Upper lobe of left lung (tissue), 6 donors: ENCODE measurements at places on chromosomes 6 and 20. TPM values are rescaled to one million over a fixed set of nuclear protein-coding genes. Genes with fewer than 3 reads are reported as not detected.

GRCh38 chr6:157518397-157519250 lies 137.6 kb downstream of the ZDHHC14 start:
- H3K4me3 ChIP-seq, result no peak overlapping the region
- H3K36me3 ChIP-seq, result no peaks in the 10 kb centered on the region

- H3K36me3 ChIP-seq, result no peaks in the 10 kb centered on the region
- H3K4me3 ChIP-seq, result peak overlapping the region; percentile 35
- no peaks in the 10 kb centered on the region for H3K27me3 ChIP-seq
- no peak overlapping the region for H3K27ac ChIP-seq
- peak; percentile 75 for DNase-seq
These were observed 514 bp upstream of the TSHZ2 start for GRCh38 chr20:52971498-52972189.

DNA sequence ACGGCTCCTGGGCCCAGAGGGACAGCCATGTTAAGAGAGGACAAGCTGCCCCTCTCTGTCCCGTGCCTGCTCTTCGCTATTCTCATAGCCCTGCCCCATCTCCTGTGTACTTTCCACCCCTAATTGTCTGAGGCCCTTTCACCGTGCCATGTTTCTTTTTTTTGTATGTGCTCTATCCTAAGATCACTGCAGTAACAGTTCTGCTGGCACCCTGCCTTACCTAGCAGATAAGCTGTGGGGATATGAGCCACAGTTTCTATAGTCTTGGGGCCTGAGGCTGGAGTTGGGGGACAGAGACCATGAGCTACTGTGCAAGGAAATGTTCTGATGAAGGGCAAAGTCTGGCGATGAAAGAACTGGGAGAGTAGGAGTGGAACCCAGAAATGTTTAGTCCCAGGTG lies 269.5 kb upstream of the CITED2 start:
- H3K4me3 ChIP-seq, result no peak overlapping the region
- H3K27ac ChIP-seq, result no peak overlapping the region
- no peaks in the 10 kb centered on the region for H3K4me1 ChIP-seq
- DNase-seq, result no peak
- no peaks in the 10 kb centered on the region for H3K36me3 ChIP-seq

GRCh38 chr6:69816569-69816968 lies 19.8 kb upstream of the LMBRD1 start:
- H3K36me3 ChIP-seq, result no peaks in the 10 kb centered on the region
- no peaks in the 10 kb centered on the region for H3K27me3 ChIP-seq
- no peaks in the 10 kb centered on the region for H3K4me1 ChIP-seq
- no peak overlapping the region for H3K4me3 ChIP-seq

GRCh38 chr6:82372656-82373055 lies 9.0 kb downstream of the TPBG start:
- DNase-seq, result no peak
- H3K27ac ChIP-seq, result no peak overlapping the region
- no peaks in the 10 kb centered on the region for H3K36me3 ChIP-seq
- H3K27me3 ChIP-seq, result no peaks in the 10 kb centered on the region
- H3K4me1 ChIP-seq, result no peaks in the 10 kb centered on the region
- no peak overlapping the region for H3K4me3 ChIP-seq

- no peaks in the 10 kb centered on the region for H3K36me3 ChIP-seq
- H3K27me3 ChIP-seq, result no peaks in the 10 kb centered on the region
- H3K27ac ChIP-seq, result no peak overlapping the region
- H3K4me1 ChIP-seq, result no peaks in the 10 kb centered on the region
- no peak overlapping the region for H3K4me3 ChIP-seq
These were observed 27.6 kb downstream of the TREML4 start for GRCh38 chr6:41255638-41256246.

GRCh38 chr6:42571611-42572342 lies 7.9 kb downstream of the UBR2 start:
- DNase-seq, result no peak
- no peaks in the 10 kb centered on the region for H3K27me3 ChIP-seq
- H3K36me3 ChIP-seq, result peaks cover 31% of the 10 kb centered on the region
- peak overlapping the region; percentile 34 for H3K27ac ChIP-seq
- peaks cover 28% of the 10 kb centered on the region for H3K4me1 ChIP-seq

Gene BTNL2
- not detected for total RNA-seq

Gene RAMACL
- 3.7 TPM for total RNA-seq

- H3K27me3 ChIP-seq, result no peaks in the 10 kb centered on the region
- H3K4me1 ChIP-seq, result no peaks in the 10 kb centered on the region
- H3K4me3 ChIP-seq, result no peak overlapping the region
- H3K27ac ChIP-seq, result no peak overlapping the region
- DNase-seq, result no peak
These were observed 16.1 kb downstream of the ISM1 start for GRCh38 chr20:13236990-13237720.

Gene ZNF451
- total RNA-seq, result 43.7 TPM

Gene ENPP1
- 1.3 TPM for total RNA-seq

Gene SEMG1
- not detected for total RNA-seq

DNA sequence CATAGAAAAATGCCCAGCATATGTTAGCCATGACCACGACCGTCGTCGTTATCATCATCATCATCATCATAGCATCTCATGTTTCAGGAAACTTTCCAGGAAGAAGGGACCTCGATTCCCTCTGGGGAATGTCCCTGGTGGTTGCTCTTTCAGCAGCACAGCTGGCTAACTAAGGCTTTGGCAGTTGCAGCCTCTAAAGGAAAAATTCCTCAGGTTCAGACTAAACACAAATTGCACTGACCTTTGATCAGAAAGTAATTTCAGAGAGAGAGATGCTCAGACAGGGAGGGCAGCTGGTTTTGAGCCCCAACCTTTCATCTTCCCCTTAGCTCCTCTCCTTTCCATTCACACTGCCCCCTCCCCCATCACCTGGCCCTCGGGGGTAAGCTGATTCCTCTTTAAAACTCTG lies 5.6 kb upstream of the CFB start:
- H3K27me3 ChIP-seq, result no peaks in the 10 kb centered on the region
- H3K36me3 ChIP-seq, result no peaks in the 10 kb centered on the region
- H3K4me1 ChIP-seq, result peaks cover 4% of the 10 kb centered on the region
- H3K4me3 ChIP-seq, result no peak overlapping the region
- DNase-seq, result no peak
- H3K27ac ChIP-seq, result no peak overlapping the region

Gene EPPIN
- total RNA-seq, result not detected

DNA sequence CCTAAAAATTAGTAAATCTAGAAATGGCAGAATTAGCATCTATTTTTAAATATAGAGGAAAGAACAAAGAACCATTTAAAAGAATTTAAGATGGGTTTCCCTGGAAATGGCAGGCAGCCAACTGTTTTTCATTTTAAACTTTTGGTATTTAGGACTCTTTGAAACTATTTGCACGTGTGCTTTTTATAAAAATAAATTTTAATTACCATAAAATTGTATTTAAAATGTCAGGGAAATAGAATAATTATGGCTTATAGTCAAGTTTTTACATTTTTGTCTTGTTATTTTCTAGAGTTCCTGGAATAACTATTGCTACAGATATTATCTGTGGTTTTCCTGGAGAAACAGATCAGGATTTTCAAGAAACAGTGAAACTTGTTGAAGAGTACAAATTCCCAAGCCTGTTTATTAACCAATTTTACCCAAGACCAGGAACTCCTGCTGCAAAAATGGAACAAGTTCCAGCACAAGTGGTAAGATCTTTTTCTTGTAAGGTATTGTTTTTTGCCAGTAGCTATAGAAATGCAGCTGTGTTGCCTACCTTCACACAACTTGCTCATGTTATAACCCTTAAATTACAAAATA lies 528.7 kb upstream of the SOX4 start:
- no peak for DNase-seq
- no peaks in the 10 kb centered on the region for H3K4me1 ChIP-seq
- no peak overlapping the region for H3K27ac ChIP-seq
- H3K27me3 ChIP-seq, result no peaks in the 10 kb centered on the region
- H3K36me3 ChIP-seq, result no peaks in the 10 kb centered on the region

DNA sequence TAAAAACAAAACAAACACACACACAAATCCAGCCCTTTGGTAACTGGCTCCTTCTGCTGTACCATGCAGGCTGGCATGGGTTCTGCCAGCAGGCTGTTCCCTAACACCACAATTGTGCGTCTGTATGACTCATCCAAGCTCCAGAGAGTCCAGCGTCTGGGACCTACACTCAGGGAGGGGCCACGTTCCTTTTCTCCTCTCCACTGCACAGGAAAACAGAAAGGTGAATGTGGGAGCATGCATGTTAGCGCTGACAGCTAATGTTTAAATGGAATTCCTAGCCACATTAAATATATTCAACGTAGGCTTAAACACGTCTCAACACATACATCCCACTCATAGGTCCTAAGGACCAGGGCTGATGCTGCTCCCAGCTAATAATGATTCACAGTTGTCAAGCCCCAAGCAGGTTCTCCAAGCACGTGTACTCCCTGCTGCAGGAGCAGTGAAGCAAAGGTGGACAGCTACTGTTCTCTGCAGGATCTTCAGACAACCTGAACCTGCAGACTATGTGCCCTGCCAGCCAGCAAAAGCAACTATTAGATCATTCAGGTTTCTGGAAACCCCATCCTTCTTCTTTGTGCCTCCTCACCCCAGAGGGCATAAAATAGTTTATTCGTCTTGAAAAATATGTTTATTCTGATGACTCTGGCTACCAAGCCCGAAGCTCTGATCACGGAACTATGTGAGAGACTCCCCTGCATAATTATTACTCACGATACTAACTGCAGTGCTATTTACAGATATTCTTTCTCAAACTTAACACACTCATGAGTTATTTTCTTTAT lies 20.9 kb downstream of the MAP1LC3A start:
- peaks cover 21% of the 10 kb centered on the region for H3K4me1 ChIP-seq
- H3K27me3 ChIP-seq, result no peaks in the 10 kb centered on the region
- no peak for DNase-seq
- no peak overlapping the region for H3K4me3 ChIP-seq
- peaks cover 1% of the 10 kb centered on the region for H3K36me3 ChIP-seq
- no peak overlapping the region for H3K27ac ChIP-seq

- H3K27ac ChIP-seq, result no peak overlapping the region
- no peak for DNase-seq
- H3K4me3 ChIP-seq, result no peak overlapping the region
- H3K4me1 ChIP-seq, result no peaks in the 10 kb centered on the region
These were observed 208.2 kb downstream of the THBS2 start for GRCh38 chr6:169045486-169045885.

Gene SAMD5
- total RNA-seq, result 5.2 TPM

Gene LHFPL5
- total RNA-seq, result not detected
